T-helper 9 cell (primary cell): ENCODE measurements at places on chromosomes 5 and 9.

GRCh38 chr9:96766199-96766598, 11.7 kb downstream of the ZNF510 start:
- no peak for DNase-seq

DNA sequence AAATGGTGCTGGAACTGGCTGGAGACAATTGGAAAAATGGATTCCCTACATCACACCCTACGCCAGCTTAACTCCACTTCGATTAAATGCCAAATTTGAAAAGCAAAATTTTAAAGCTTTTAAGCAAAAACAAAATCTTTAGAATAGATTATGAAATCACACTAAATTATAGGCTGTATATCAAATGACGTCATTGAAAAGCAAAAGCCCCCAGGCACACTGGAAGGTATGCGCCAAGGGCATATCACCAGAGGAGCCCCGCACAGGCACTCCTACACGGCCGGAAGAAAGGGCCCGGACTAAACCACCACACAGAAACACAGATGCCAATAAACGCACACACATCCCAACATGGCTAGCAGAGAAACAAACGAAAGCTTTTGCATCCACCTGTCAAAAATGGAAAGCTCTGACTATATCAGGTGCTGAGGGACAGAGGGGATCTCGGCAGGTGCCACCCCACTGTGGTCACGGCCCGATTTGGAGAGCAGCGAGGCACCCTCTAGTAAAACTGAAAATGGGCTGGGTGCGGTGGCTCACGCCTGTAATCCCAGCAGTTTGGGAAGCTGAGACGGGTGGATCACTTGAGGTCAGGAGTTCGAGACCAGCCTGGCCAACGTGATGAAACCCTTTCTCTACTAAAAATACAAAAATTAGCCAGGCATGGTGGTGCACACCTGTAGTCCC, 17.0 kb upstream of the MXD3 start:
- DNase-seq, result no peak

DNA sequence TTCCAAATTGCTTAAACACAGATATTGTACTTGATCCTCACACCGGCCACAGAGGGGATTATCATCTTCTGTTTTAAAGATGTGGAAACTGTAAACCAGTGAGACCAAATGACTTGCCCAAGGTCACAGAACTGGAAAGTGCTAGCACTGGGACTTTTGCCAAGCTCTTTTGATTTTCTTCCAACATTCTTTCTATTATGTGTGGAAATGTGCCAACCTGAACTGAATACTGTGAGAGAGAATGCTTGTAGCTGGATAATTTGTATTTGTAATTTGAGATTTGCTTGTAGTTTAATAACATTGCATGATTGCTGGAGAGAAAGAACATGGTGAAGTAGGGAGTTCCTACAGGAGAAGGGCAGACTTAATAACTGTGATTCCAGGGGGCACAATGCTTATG, 977.9 kb upstream of the NUDT12 start:
- no peak for DNase-seq

DNA sequence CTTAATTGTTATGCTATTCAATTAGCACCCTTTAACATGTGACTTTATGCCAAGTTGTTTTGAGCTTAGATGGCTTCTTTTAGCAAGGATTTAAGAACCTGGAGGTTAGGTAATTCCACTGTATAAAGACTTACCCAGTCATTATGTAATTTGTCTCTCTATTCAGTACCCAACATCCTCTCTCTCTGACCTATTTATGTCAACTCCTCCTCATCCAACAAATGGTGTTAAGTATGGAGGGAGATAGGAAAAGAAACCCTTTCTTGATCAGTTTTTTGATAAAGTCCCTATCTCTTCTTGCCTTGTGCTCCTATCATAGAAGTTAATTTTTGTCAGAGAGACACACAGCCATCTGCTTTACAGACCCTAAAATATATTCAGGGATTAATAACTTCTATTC, 181.2 kb upstream of the GPR151 start:
- no peak for DNase-seq

GRCh38 chr9:71079451-71079850, 42.0 kb downstream of the TRPM3 start:
- no peak for DNase-seq
